ENCODE measurements at places on chromosomes 1 and 21.

GRCh38 chr1:119595168-119595567 is 52.9 kb downstream of the ZNF697 start:
- no peak for DNase-seq

GRCh38 chr1:8587784-8588183 is 229.7 kb downstream of the RERE start:
- no peak for DNase-seq

DNA sequence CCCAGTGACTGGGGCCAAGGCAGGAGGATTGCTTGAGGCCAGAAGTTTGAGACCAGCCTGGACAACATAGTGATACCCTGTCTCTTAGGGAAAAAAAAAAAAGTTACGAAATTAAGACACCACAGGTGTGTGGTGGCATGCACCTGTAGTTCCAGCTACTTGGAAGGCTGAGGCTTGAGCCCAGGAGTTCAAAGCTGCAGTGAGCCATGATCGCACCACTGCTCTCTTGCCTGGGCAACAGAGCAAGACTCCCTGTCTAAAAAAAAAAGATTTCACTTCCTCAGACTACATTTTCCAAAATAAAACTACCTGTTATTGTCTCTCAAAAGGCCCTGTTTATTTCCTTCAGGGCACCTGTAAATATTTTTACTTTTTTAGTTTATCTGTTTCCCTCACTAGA is 4.7 kb upstream of the STK40 start:
- no peak for DNase-seq

- DNase-seq: no peak
Observed at GRCh38 chr1:25572708-25573590, 29.5 kb downstream of the LDLRAP1 start.

DNA sequence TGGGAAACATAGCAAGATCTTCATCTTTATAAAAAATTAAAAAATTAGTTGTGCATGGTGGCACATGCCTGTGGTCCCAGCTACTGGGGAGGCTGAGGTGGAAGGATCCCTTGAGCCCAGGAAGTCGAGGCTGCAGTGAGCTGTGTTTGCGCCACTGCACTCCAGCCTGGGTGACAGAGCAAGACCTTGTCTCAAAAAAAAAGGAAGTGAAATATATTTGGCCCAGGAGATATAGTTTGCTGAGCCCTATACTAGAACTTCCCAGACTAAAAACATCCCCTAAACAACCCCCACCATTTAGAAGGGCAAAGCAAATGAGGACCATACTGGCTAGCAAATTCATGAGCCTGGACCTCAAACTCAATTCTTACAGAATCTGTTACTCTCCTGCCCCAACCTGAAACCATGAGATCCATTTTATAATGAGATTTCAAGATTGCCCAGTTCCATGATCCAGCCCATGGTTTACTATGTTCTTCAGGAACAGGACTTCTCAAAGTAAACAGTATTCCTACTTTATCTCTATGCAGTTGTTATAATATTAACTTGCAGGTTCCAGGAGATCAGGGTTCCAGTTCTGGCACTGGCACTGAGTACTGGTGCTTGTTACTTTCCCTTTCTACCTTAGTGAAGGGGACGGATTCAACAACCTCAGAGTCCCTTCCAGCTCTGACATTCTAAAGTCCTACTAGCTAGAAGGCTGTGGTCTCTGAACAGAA is 48.9 kb upstream of the TADA1 start:
- DNase-seq: no peak

DNA sequence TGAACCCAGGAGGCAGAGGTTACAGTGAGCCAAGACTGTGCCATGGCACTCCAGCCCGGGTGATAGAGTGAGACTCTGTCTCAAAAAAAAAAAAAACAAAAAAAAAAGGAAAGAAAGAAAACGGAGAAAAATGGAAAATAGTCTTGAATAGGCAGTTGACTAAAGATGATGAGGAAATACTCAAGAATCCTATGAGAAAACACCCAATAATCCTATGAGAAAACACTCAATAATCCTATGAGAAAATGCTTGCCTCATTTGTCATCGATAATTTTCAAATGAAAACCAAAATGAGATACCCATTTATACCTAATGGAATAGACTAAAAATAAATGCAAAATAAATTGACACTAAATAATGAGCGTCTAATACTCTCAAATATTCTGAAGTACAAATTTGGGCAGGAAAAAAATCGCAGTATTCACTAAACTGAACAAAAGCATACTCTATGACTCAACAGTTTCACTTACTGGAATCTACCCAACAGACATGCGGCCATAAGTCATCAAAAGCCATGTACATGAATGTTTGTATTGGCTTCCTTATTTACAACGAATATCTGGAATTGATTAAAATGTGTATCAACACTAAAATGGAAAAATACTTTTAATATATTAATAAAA is 733.9 kb upstream of the CHRM3 start:
- DNase-seq: no peak

GRCh38 chr1:212247179-212247721 is 38.0 kb upstream of the PPP2R5A start:
- no peak for DNase-seq

GRCh38 chr1:155078469-155079209 is at the start of gene EFNA3:
Gene EFNA3, plus strand, starts transcription at chr1:155078837. Its CDS starts 105 bp downstream, at chr1:155078942.
- DNase-seq: peak; percentile 57

DNA sequence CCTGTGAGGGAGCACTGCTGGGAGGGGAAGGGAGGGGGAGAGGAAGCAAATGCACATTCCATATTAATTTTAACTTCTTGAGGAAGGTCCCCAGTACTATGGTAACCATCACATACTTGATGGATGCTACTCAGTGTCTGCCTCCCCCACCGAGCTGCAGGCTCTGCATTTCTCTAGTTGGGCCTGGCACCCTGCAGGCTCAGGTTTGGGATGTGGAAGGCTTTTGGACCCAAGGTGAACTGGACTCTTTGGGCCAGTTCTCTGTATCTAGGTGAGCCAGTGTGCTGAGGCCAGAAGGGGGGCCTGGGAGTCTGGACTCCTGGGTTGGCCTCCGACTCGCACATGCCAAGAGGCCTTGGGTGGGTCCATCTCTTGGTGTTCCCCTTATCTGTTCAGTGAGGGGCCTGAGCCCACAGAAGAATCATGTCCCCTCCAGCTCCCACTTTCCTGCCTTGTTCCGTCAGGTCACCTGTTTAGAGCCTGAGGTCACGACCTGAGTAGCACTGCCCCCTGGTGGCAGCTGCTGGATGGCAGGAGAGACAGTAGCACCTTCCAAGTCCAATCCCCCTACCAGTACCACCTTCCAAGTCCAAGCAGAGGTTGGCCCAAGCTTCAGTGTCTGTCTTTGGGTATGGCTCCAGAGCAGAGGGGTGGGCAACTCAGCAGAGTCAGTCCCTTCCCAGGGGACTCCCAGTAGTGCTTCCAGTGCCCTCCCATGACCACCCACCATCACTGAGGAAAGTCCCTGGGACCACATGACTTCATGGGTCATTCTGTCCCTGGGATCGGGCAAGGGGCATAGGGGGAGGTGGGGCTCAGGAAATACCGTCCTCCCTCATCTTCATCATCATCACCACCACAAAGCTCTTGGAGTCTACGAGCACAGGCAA is 241.8 kb downstream of the TRABD2B start:
- peak; percentile 18 for DNase-seq

- DNase-seq: no peak
Observed at GRCh38 chr1:88701275-88701674, 17.2 kb downstream of the PKN2 start.

- DNase-seq: peak; percentile 34
Observed at GRCh38 chr21:44013380-44014088, 1.4 kb downstream of the TRAPPC10 start.

GRCh38 chr1:91672601-91673161 is 172.0 kb downstream of the CDC7 start:
- DNase-seq: no peak

- no peak for DNase-seq
Observed at GRCh38 chr1:200116324-200116723, 88.8 kb downstream of the NR5A2 start.

DNA sequence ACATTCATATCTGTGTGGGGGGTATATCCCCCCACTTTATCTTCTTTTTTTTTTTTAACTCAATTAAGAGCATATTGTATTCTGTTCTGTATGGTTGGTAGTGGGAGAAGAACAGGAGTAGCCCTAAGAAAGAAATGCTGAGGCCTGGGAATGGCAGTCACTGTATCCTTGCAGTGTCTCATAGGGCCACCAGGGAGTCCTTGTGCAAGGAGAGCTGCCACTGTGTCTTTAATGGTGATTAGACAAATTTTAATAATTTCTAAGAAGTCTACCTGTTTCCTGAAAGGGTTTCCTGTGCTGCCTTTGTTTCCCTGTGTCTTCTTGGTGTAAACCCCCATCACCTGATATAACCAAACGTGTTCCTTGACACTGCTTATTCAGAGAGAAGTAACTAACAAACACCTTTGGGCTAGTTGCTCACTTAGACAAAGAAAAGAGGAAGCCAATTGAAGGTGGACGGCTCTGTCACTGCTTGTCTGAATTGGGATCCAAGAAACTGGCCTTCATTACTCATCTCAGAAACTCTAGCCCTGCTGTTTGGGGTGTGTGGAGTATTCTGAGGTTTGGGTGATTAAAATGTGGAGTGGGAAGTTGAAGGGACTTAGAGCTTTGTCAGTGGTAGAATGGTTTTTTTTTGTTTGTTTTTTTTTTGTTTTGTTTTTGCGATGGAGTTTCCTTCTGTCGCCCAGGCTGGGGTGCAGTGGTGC is 15.2 kb downstream of the GIPC2 start:
- DNase-seq: no peak

DNA sequence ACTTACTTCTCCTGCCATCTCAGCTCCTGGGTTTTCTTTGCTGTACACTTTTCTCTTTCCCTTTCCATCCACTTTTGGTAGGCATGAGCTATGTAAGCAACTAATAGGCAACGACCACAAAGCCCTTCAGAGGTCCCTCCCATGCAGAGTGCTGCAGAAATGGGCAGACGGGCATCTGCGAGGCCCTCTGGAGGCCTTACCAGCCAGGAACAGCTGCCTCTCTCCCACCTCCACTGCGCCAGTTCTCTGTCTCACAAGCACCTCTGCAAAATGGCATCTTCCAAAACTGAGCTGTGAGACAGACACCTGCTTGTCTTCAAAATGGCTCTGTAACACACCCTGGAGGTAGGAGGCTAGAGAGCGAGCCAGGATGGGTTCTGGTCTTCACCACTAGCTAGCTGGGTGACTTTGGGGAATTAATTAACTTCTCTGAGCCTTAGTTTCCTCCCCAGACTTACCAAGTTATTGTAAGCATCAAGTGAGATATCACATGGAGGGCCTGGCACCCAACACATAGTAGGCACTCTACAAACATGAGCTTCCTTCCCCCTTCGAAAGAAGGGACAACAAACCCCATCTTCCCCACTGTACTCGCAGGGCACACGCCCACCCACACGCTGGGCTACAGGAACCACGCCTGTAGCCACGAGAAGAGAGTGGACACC is 62.0 kb downstream of the BCAR3 start:
- no peak for DNase-seq

- no peak for DNase-seq
Observed at GRCh38 chr1:64505944-64506655, 36.2 kb downstream of the CACHD1 start.

DNA sequence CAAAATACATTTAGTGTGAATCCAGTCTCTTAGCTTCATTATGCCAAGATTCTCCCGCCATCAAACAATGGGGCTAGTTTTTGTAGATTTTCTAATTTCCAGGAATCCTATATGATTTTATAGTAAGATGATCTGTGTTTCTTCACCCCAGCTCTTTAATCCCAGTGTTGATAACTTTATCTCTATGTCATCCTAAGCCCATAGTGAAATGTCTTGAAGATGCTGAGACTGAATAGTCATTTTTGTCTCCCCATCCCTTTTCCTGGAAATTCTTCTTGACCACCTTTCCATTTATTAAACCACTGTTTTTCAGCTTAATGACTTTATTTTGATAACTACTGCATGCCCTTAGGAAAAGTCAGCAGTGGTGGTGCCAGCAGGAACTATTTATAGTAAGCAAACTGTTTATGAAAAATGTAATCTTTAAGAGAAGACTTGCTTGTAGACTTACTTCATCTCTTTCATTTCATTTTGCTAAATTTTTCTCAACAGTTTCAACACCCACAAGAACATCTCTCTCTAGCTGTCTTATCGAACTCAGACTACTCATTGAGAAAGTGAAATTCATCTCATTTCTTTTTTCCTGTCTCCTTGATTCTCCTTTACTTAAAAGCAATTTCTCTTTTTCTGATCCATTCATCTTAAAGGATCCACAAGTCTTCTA is 116.6 kb downstream of the NTMT2 start:
- DNase-seq: no peak

GRCh38 chr1:225777058-225777582 is 506 bp upstream of the SRP9 start:
- DNase-seq: no peak

DNA sequence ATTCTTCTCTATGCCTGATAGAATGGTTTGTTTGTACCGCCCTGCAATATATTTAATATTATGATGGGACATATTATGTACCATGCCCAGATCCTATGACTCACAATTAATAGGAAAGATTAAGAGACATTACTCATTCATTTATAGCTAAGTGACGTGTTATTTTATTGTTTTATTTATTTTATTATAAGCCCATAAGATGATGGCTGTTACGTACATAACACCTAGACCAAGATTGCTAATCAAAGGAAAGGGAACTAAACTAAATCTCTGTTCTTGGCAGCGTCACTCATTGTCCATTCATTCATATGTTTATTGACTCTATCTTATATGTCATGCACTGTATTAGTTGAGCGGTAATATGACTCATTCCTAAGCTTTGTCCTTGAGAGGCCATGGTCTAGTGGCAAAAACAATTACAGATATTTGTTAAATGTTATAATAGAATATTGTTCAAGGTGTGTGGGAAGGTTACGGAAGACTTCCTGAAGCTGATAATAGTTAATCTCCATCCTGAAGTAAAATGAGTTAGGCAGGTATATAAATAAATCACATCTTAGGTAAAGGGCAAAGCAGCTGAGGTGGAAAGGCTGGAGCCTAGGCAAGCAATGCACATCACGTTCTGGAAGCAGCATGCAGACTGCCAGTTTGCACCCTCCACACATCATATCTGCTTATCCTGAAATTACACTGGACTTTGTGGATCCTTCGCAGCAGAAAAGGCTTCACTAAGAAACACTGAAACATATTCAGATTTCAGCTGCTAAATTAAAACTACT is 16.6 kb upstream of the CD55 start:
- DNase-seq: no peak

- DNase-seq: no peak
Observed at GRCh38 chr1:229370601-229371021, 27.8 kb upstream of the CCSAP start.

All from T-helper 17 cell (primary cell).